ENCODE measurements at places on chromosomes 2 and 18. TPM values are rescaled to one million over a fixed set of nuclear protein-coding genes. Genes with fewer than 3 reads are reported as not detected.

Gene RIOK3
- 82.3 TPM for total RNA-seq

Gene LIMS3
- total RNA-seq = 5.3 TPM

Gene CAVIN2
- total RNA-seq = 163 TPM

Gene MROH2A
- total RNA-seq = not detected

Gene LYPD1
- total RNA-seq = 58.1 TPM

Gene ACKR3
- total RNA-seq = 14.8 TPM

Gene ACYP2
- 5.7 TPM for total RNA-seq

Measured in thoracic aorta endothelial cell (primary cell).